HTR-8/SVneo (cell line): ENCODE measurements at places on chromosomes 1 and 21.

DNA sequence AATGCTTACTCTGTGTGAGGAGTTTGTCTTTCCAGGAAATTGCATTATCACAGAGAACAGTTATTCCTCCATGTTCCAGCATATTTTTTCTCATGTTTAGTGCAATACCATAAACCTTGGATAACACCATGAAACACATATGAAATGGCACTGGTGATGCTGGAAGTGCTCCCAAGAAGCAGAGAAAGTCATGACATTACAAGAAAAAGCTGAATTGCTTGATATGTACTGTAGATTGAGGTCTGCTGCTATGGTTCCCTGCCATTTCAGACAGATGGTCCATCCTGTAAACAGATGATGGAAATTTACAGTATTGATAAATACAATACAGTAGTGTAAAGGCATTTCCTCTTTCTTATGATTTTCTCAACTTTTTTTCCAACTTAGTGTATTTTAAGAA is 422.1 kb downstream of the LRRIQ3 start:
- DNase-seq: no peak

GRCh38 chr1:93775224-93775623 is 93.6 kb upstream of the BCAR3 start:
- no peak for DNase-seq

GRCh38 chr1:62336638-62336994 is 17.4 kb upstream of the KANK4 start:
- DNase-seq: no peak

GRCh38 chr1:209202830-209203532 is 380.5 kb upstream of the CAMK1G start:
- peak; percentile 69 for DNase-seq

GRCh38 chr1:247475793-247476192 is 17.9 kb upstream of the OR2B11 start:
- DNase-seq: no peak

DNA sequence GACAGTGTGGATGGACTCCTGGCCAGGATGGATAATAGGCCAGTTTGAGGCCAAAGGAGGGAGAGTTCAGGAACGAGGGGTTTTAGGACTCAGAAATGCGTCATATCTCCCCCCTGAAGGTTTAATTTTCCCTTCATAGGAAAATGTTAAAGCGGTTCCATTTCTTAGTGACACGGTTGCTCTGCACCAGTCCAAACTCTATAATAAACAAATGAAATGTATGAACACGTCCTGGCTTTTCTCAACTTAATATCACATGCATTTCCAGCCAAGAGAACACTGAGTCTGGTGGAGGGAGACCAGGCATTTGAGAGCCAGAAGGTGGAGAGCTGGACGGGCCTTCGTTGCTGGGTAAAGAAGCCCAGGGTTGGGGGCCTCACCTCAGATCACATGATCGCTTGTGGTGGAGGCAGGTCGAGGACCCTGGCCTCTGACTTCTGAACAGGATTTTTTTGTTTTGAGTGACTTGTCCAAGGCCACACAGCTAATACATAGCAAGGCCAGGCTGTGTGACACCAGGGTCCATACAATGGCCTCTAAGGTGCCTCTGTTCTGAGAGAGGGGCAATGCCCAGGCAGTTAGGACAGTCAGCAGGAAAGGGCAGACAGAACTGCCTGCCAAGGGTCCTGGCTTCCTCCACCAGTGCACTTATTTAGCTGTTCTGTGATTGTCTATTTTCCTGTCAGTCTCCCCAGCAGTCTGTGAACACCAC is 11.4 kb downstream of the SLC1A7 start:
- DNase-seq: no peak

DNA sequence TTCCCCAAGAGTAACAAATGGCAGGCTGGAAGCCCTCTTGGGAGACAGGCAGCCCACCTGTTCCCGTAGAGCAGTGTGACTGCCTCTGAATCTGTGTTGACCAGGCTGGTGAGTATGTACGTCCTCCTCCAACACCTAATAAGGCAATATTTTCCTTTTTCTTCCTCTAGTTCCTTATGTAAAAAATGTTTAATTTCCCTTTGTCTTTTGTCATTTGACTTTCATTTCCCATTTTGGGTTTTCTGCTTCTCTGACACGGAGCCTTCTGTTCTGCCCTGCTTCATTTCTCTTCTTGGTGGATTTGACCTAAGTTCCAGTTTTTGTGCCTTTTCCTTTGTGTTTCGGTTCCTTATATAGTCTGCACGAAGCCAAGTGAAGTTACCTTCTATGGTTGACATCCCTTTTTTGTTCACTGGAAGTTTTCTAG is 65.8 kb upstream of the ATF3 start:
- no peak for DNase-seq

GRCh38 chr1:165842671-165843129 is 15.3 kb downstream of the UCK2 start:
- no peak for DNase-seq

- DNase-seq: no peak
These were observed 16.8 kb downstream of the DUSP10 start for GRCh38 chr1:221724931-221725605.

DNA sequence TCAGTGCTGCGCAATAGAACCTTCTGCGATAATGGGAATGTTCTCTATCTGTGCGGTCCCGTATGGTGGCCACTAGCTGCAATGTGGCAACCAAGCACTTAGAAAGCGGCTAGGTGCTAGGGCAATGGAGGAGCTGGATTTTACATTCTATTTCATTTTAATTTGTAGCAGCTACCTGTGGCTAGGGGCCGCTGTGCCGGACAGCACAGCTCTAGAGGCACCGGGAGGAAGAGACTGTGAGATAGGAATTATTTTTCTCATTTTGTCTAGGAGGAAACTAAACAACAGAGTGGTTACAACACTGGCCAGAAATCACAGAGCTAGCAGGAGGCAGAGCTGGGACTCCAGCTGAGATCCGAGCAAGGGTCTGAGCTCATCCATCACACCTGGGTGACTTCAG is 130.6 kb upstream of the CD34 start:
- DNase-seq: no peak

- DNase-seq: no peak
These were observed 220.0 kb downstream of the FGGY start for GRCh38 chr1:59516881-59517280.

GRCh38 chr1:19414515-19415121 is 70.7 kb downstream of the CAPZB start:
- no peak for DNase-seq

DNA sequence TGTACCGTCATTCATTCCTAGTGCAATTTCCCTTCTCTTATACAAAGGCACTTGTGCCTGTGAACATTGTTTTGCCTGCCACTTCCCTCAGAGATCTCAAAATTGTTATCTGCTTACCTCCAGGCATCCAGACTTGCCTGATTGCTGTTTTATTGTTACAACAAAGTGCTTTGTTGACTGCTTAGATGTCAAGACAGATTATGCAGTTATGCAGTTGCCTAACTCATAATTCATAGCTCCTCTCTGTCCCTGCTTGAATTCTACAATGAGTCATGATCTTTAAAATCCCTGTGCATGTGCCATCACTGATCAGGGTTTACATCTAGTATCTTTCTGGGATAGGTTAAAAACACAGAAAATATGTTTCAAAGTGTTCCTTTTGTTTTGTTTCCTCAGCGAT is 24.5 kb downstream of the CXADR start:
- peak; percentile 64 for DNase-seq

DNA sequence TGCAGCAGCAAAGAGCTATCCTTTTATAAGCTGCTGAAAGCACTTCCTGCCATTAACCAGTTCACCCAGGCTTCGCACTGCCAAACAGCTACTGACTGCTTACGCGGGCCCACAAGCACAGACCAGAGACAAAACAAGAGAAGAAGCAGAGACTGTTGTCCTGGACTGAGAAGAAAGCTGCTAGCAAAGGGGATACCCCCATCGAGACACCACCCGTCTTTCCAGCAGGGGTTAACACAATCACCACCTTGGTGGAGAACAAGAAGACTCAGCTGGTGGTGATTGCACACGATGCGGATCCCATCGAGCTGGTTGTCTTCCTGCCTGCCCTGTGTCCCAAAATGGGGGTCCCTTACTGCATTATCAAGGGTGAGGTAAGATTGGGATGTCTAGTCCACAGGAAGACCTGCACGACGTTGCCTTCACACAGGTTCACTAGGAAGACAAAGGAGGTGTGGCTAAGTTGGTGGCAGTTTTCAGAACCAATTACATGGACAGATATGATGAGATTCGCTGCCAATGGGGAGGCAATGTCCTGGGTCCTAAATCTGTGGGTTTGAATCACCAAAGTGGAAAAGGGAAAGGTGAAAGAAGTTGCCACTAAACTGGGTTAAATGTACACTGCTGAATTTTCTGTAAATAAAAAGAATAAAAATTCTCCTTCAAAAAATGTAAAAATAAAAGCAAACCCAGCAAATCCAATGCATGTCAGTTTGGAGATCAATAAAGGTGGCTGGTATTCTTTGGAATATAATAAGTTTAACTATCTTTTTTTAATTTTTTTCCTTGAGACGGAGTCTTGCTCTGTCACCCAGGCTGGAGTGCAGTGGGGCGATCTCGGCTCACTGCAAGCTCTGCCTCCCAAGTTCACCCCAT is 1.2 kb downstream of the FMO5 start:
- no peak for DNase-seq

- no peak for DNase-seq
These were observed 28.3 kb downstream of the GPR157 start for GRCh38 chr1:9100471-9101043.

DNA sequence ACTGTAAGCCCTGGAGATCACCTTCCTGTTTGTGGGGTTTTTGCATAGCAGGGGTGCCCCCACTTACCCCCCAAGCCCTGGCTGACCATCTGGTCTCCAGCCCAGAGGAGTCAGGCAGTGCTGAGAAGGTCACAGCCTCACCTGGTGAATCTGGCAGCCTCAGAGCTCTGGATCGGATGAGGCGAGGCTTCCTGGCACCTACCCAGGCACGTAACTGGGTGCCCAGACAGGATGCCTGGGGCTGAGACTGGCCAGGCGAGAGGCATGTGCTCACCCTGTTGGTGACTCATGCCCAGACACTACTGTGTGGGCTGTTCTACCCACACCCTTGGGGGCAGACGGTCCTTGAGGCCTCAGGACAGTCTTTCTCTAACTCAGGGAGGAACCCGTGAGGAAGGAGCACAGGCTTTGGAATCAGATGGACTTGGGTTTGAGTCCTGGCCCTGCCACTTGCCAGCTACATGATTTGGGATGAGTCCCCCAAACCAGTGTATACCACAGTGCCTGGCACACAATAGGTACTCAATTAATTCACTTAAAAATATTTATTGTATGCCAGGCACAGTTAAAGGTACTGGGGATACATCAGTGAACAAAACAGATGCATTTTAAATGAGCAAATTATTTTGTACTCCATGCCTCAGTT is 15.1 kb upstream of the PADI3 start:
- DNase-seq: peak; percentile 88

GRCh38 chr1:227219715-227220292 is 98.5 kb downstream of the CDC42BPA start:
- no peak for DNase-seq

GRCh38 chr1:84078108-84078841 is 65.8 kb upstream of the PRKACB start:
- DNase-seq: peak; percentile 3

GRCh38 chr1:38133756-38134155 is 87.2 kb upstream of the POU3F1 start:
- DNase-seq: no peak

DNA sequence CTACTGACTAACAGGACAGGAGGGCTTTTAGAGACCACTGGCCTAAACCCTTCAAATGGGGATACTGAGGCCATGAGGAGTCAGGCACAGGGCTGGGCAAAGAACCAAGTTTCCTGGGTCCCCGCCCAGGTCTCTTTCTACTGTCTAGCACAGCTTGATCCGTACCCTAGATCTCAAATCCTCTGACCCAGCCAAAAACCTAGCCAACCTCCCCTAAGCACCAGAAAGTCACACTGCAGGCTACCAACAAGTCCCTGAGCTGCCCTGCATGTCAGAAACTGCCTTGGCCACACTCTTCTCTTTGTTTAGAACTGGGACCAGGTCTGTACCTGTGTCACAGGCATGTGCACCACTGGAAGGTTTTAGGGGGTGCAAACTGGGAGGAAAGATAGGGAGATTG is 33.6 kb downstream of the AHDC1 start:
- no peak for DNase-seq

DNA sequence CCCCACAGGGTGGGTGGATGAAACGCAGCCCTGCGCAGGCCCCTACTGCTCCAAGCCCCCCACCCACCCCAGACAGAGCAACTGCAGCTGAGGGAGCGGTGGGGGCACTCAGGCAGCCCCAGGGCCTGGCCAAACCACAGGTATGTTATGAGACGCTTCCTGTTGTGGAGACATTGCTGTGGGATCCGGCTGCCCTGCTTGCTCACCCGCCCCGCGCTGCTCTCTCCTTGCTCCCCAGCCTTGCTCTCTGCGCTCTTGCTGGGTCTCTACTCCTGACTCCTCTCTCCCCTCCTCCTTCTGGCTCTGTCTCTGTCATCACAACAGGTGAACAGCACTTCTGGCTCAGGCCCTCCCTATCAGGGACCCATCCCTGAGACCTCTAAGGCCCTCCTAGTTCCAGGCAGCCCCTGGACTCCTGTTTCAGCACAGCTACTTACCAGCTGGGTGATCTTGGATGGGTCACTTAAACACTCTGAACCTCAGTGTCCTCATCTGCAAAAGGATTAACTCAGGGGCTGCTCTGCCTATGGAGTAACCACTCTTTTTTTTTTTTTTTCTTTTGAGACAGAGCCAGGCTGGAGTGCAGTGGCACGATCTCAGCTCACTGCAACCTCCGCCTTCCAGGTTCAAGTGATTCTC is 15.9 kb downstream of the COL8A2 start:
- DNase-seq: peak; percentile 81

GRCh38 chr1:70438529-70438928 is 27.5 kb downstream of the CTH start:
- no peak for DNase-seq

DNA sequence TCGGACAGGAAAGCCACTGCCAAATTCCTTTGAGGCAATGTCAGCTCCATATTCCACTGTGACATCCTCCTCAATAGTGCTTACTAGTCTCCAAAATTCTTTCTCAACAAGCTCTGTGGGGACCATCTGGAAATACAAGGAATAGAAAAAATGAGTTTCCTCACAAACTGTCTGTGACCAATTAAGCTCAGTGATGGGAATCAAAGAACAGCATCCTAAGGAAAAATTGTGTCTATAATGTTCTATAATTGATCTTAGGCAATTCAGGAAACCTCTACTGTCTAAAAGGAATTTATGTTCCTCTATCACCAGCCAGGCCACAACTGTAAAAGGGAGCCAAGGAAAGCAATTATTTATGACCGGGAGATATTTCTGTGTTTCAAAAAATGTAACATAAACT is 46.1 kb upstream of the SYT2 start:
- no peak for DNase-seq

GRCh38 chr1:183622013-183622412 is 13.6 kb downstream of the ARPC5 start:
- DNase-seq: no peak

- DNase-seq: no peak
These were observed 16.0 kb downstream of the YARS1 start for GRCh38 chr1:32801096-32801715.

GRCh38 chr21:46616050-46616449 is 11.2 kb upstream of the S100B start:
- no peak for DNase-seq
